Immature natural killer cell (primary cell): ENCODE measurements at places on chromosomes 2 and 18.

- no peak for DNase-seq
These were observed 50.6 kb upstream of the SPAG16 start for GRCh38 chr2:213233438-213234330.

- no peak for DNase-seq
These were observed 13.5 kb downstream of the ESPNL start for GRCh38 chr2:238113611-238114010.

DNA sequence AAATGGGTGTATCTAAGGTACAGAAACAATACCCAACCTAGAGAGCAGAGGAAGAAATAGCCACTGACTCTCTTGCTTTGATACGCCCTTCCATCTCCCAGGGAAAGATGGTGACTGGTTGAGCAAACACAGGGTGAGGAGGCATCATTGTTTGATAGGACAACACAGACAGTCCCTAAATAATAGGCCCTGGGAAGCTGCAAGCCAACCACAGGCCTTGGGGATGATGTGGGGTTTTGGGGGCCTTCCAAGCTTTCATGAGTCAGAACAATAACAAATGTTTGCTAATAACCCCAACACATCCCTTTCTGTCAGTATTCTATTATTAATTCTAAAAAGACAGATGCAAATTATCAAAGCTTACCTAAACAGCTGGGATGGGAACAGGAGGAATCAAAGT, 9.8 kb downstream of the LGALSL start:
- no peak for DNase-seq

DNA sequence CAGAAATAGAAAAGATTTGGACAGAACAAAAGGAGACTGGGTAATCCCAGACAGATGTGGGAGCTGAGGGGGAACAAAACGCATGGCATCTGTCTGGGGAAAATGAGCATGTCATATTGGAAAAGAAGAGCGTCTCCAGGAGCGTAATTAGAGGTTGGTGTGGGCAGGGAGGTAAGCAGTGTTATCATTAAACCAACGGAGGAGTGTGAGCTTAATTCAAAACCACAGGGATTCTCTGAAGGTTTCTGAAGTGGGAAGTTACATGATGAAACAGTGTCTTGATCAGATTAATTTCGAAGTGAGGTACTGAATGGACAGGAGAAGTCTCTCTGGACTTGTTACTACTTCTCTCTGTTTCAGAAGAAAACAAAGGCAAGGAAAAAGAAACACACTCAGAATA, 53.3 kb downstream of the DTNB start:
- DNase-seq = no peak

GRCh38 chr18:72122103-72122502, 422.0 kb downstream of the CBLN2 start:
- no peak for DNase-seq

DNA sequence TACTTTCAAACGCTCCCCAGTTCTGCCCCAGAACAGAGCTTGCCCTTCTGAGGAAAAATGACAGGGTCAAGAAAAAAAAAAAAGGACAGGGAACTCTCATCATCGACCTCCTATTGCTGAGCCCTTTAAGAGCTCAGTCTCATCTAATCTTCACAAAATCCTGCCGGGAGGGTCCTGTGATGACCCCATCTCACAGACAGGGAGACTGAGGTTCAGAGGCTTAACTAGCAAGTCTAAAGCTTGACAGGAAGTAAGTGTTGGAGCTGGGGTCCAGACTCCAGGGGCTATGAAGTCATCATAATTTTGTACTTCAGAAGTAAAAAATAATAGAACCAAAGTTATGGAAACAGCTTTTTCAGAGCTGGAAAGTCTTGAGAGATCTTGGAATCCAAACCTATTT, 171.1 kb upstream of the MYCN start:
- no peak for DNase-seq

DNA sequence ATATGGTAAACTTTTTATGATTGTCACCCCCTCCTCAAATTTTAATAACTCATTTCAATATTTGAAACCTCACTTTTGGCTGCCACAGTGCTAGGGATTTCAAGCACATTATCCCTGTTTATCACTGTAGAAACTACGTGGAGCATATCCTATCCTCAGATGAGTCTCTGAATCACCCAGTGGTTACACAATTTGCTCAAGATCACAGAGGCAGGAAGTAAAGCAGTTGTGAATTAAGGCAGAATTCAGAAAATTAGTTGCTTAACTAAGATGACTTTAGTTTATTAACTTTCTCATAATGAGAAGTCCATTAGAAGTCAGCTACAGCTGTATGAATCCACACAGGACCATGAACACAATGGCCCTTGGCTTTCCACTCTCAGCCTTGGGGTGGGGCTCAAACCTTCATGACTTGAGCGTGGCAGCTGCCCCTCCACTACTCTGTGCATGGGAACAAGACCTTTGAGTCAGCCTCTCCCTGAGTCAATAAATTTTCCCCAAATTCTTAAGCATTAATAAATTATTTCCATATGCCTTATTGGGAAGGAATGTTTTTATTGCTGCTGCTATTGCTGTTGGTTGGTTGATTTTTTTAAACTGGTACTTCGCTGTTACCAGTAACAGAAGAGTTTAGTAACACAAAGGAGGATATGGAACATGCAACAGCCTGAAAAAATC, 369.0 kb downstream of the CBLN2 start:
- no peak for DNase-seq

- DNase-seq = no peak
These were observed 226.0 kb upstream of the CTAGE1 start for GRCh38 chr18:22643731-22644130.

DNA sequence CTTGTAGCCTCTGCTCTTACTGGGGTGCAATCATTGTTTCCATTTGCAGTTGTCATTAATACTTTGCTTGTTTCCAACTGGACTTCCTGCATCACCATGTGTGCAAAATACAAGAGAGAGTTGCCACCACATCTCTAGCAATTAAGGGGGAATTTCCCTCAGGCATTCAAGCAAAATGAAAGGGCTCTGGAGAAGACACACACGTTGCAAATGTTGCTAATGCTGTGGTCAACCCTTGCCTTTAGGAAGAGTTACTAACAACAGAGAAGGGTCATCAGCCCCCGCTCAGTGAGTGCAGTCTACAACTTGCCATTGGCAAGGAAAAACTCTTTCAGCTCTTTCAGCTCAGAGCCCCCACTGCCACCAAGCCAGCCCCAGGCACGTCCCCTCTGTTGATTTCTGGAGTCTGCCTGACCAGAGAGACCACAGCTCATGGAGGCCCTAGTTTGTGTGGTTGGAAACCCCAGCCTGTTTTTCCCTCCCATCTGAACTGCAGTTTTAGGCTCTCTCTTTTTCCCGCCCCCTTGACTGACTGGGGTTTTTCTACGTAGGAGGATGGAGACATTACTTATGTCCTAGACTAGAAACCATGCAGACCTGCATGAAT, 25.9 kb upstream of the GPR45 start:
- no peak for DNase-seq

GRCh38 chr2:31353179-31353578, 61.4 kb downstream of the XDH start:
- DNase-seq = no peak

DNA sequence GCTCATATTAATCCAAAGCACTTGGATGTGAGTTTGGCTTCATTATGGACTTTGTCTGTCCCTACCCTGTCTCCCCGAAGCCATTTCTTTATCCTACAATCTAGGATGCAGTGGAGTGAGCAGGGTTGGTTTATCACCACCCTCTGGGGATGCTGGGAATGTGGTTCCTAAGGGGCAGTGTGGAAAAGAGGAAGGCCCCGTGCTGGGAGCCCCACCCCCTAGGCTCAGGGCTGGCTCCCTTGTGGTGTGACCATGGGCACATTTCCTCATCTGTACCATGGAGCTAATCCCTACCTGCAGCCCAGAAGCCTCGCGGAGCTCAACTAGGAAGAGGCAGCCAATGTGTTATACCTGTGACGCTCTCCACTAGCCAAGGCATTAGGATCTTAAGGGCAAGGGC, 92.5 kb downstream of the TGOLN2 start:
- no peak for DNase-seq

DNA sequence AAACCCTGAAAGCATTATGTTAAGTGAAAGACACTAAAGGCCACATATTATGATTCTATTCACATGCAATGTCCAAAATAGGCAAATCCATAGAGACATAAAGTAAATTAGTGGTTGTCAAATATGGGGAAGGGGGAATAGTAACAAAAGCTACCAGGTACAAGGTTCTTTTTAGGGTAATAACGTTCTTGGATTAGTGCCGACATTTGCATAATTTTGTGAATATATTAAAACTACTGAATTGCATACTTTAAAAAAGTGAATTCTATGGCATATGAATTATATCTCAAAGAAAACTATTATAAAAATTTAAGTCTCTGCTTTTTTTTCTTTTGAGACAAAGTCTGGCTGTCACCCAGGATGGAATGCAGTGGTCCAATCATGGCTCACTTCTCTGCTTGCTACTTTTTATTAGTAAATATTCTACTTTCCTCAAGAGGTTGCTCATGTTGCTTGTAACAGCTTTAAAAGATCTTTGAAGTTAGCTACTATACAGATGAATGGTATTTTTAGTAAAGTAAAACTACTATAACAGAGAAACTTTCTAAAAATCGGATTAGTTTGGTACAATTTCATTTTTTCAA, 2.5 kb downstream of the SESTD1 start:
- DNase-seq = no peak

DNA sequence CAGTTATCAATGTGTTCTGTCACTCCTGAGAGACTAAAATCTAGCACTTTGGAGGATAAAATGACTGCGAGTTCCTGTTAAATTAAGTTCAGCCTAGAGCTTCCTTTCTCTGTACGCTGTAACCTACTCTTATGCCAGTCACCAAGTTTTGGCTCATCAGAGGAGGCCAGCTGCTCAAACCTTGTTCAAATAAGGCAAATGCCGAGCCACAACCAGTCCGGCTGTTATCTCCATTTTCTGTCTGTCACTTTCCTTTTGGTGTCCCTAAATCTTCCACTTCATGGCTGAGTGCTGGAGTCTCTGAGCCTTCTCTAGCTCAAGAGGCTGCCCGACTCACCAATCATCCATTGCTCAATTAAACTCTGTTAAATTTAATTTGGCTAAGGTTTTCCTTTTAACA, 33.5 kb upstream of the PXDN start:
- no peak for DNase-seq

DNA sequence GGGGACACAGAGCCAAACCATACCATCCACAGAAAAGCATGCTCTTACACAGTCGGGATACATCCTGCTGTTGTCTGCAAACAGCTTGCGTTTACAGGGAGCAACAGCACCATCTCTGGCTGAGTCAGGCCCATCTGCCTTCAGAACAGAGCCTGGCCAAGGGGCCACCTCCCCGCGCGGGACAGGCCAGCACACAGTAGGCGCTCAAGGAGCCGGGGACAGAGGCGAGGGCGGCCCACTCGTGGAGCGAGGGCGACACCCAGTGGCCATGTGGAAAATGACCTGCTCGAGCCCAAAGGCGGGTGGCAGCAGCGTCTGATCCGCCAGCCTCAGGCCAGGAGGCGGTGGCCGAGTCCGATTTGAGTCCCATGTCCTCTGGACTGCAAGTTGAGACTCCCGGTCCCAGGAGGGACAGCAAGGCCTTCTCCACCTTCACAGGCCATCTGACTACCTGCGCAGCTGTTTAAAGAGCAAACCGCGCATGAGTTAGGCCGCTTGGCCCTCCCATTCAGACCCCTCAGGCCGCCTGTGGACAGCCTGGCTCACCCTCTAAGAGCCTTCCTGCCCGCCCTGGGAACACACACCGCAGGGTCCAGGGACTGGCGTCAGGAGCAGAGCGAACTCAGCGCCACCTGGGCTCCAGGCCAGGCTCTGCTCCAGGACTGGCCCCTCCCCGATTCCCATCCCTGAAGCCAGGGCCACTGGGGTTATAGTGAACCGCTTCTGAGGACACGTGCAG, 38.3 kb downstream of the TTC32 start:
- DNase-seq = peak; percentile 63

DNA sequence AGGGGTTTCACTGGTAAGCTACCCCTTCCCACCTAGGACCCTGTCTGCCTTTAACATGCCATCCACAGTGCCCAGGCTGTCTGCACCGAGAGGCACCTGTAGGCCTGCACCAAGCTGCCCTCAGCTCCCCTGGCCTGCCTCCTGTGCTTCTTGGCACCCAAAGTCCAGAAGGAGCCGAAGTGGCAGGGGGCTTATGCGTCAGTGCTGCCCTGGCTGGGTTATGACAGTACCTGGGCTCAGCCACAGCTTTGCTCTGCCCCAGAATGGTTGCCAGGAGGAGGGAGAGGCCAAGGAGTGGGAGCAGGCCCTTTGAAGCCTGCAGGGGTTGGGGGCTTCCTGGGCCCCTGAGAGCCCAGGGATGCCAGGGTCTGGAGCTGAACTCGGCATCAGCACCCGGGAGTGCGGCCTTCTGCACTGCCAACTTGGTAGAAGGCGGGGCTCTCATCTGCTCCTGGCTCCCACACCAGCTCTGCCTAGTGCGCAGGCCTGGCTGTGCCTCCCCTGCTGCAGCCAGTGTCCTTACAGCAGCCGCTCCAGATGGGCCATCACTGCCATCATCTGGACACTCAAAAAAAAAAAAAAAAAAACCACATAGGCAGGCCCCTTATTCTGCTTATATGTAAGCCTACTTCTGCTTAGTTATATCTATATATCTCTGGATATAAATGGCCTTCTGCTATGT, 155.4 kb downstream of the THSD7B start:
- DNase-seq = no peak

DNA sequence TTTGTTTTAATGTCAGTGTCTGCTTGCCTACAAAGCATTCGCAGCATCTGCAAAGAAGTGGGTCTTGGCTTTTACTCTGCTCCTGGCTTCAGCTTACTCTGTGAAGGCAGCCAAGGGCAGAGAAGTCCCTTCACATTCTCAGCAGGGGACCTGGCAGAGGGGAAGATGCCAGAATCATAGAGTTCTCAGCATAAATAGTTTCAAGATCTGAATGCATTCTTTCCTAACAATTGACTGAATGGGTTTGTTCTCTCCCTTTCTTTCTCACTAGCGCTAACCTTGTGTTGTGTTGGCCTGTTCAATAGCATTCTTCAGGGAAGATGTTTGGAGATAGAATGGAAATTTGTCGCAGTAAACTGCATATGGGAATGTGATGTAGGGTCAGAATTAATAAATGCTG, 106.9 kb downstream of the FARSB start:
- no peak for DNase-seq

- DNase-seq = no peak
These were observed at the start of gene SMYD1 for GRCh38 chr2:88067598-88067997. Gene SMYD1 (plus strand): TSS chr2:88067825. CDS start chr2:88067865, 40 bp downstream.

DNA sequence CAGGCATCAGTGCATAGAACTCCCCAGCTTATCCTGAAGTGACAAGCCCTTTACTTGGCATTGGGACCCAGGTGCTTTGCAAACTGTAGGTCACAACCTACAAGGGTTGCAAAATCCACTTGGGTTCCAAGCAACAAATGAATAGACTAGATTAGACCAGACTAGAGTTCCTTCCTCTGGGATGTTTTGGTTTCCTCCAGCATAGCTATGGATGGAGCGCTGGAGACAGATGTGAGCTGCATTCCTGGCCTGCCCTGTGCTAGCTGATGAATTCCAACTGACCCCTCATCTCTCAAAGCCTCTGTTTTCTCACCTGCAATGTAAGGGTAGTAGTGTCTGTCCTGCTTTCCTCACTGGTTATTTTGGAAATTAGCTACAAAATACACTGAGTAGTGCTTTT, 86.2 kb downstream of the NPAS2 start:
- DNase-seq = no peak

- no peak for DNase-seq
These were observed 14.6 kb downstream of the FHL2 start for GRCh38 chr2:105384216-105384615.
